NCI-H1092 treated with DMSO at 0.1 percent for 48 hours (cell line): ENCODE measurements at places on chromosomes 16 and 17.

- no peak for DNase-seq
Measured at GRCh38 chr16:4994719-4995434, 36.7 kb downstream of the SEC14L5 start.

DNA sequence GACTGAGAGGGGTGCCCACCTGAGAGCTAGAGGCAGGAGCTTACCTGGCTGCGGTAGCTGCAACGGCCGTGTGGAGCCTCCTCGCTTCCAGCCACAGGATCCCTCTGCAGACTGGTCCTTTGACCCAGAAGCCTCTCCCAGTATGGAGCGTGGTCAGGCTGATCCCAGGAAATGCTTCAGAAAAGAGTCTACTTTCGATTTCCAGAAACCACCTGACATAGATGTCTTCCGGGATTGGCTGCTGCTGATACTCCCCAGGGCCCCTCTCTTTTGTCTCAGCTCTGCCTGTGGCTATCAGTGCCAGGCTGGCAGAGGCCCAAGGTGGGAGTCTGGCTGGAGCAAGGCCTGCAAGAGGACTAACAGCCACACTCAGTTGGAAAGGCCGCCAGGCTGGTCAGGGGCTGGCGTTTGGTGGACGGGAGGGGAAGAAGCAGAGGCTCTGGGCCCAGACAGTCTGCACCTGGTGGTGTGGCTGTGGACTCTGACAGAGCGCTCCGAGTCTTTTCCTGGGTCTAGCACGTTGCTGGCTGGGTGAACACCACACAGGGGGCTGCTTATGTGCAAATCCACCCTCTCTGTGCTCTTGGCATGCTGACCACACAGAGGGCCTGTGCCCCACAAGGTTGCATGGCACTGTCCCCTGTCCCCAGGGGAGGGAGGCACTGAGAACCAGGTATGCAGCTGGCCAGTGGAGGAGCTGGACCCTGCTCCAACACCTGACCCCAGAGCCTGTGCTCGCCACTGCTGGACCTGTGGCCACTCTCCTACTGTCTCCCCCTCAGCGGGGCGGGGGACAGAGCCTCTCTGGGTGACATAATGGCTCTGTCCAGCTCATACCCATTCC lies at the start of gene LGALS3BP:
Gene LGALS3BP (minus strand): TSS at position 144 of the 844 bp plus-strand sequence. CDS start 2,732 bp downstream, outside the sequence.
- peak; percentile 98 for DNase-seq

DNA sequence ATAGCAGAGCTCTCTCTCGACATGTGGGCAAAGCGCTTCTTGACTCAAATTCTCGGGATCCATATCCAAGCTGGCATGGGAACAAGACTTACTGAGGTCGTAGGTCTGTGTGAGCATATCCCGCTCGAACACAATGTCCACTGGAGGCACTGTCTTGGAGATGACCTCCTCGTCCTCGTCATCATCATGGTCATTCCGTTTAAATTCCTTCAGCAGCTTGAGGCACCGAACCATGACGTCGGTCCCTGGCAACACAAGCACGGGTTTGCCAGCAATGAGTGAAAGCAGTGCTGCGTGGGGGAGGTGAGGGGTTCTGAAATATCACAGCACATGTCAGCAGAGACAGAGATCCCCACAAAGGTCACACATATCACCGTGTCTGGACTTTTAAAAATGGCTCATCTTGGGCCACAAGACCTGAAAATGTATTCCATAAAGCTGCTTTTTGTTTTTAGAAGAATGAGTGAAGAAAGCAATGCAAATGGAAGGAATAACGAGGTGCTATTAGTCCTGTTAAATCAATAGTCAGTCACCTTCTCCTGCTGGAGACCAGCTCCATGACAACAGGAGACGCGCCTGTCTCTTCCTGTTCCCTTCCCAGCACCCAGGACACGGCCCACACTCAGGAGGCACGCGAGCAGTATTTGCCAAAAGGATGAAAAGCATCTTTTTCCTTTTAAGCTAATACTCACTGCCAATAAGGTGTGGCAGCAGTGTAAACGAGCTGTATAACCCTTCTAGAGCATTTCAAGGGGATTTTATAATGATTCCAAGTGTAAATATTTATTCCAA lies 37.9 kb downstream of the GTF3C1 start:
- DNase-seq = no peak

DNA sequence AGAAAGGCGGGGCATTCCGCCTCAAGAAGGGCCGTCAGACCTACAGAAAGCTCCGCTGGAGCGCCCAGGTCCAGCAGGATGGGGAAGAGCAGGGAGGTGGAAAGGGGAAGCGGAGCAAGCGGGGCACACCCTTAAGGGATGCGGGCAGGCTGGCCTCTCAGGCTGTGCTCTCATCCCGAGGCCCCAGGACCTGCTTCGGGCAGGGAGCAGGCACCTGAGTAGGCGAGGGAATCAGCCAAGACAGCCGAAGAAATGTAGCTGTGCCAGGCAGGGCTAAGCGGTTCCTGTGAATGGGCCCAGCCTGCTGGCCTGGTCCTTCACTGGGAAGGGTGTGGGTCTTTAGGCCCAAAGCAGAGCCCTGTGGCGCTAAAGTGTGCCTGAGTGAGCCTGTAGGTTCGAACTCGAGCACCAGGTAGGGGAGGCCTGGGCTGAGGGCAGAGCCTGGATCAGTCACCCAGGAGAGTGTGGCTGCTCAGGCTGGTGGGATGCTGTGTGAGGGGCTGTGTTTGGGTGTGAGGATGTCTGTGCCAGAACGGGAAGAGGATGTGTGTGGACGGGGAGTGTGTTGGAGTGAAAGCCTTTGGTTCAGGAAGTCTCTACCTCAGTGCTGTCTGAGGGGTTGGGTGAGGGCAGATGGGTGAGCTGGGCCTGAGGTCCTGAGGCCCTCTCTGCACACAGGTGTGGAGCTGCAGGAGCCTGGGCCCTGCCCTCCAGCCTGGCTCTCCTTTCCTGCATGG lies 3.3 kb downstream of the TBX4 start:
- no peak for DNase-seq

DNA sequence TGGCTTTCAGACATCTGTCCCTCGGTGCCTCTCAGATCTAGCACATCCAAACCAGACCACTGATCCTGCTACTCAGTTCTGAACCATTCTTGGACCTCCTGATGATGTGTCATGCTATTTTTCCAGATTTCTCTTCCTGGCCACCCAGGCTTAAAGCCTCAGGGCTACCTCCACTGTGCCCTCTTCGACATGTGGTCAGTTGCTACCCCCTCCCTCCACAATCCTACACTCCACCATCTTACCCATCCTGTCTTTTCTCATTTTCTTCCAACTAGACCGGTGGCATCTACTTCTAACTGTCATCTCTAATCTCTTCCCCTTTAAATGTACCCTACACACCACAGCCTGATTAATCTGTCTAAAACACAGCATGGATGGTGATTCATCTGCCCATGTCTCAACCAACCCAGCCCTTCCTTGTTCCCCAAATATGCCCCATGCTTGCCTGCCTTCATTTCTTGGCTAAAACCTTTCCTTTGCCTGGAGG lies 478.6 kb downstream of the SLC39A11 start:
- DNase-seq = no peak

GRCh38 chr17:65196617-65197016 lies 59.4 kb downstream of the RGS9 start:
- no peak for DNase-seq

- DNase-seq = no peak
Measured at GRCh38 chr17:70313086-70313852, 143.9 kb downstream of the KCNJ2 start.

- DNase-seq = no peak
Measured at GRCh38 chr17:30573603-30574175, 96.5 kb downstream of the GOSR1 start.

- DNase-seq = no peak
Measured at GRCh38 chr16:10949424-10949970, 5.1 kb downstream of the CLEC16A start.

GRCh38 chr17:34015253-34015652 lies 239.8 kb upstream of the CCL2 start:
- no peak for DNase-seq

DNA sequence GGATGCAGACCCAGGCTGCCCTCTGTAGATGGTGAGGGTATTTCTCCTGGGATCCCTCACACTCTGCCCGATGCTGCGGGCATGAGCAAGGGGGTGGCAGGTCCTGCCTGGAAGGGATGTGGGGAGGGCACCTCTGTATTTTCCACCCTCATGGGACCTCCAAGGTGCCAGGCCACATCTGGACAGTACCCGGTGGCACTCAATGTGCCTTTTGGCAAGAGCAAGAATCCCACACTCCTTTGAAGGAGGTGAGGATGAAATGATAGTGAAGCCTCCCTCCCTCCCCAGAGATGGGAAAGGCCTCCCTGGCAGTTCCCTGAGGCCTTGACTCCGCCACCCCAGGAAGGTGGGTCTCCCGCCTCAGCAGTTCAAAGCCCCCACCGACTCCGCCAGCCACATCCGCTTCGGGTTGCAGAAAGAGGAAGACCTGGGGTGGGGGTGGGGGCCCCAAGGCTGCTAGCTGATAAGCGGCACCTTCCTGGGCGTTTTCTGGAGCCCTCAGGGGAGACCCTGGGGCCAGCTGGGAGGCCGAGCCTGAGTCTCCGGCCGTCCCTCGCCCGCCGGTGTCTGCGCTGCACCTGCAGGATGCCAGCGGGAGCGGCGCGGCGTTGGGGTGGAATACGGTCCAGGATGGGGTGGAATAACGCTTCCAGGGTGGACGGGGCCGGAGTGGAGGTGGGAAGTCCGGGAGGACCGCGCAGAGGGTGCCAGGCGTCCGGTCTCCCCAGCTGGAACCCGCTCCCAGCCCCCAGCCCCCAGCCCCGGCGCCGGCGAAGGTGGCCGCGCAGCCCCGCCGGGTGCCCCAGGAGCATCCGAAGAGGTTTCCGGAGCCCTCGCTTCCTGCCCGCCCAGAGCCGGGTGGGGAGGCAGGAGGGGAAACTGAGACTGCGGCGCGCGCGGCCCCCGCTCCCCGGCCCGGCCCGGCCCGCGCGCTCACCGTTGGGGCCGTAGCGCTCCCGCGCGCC lies 718 bp downstream of the ATP2A3 start:
- DNase-seq = no peak

DNA sequence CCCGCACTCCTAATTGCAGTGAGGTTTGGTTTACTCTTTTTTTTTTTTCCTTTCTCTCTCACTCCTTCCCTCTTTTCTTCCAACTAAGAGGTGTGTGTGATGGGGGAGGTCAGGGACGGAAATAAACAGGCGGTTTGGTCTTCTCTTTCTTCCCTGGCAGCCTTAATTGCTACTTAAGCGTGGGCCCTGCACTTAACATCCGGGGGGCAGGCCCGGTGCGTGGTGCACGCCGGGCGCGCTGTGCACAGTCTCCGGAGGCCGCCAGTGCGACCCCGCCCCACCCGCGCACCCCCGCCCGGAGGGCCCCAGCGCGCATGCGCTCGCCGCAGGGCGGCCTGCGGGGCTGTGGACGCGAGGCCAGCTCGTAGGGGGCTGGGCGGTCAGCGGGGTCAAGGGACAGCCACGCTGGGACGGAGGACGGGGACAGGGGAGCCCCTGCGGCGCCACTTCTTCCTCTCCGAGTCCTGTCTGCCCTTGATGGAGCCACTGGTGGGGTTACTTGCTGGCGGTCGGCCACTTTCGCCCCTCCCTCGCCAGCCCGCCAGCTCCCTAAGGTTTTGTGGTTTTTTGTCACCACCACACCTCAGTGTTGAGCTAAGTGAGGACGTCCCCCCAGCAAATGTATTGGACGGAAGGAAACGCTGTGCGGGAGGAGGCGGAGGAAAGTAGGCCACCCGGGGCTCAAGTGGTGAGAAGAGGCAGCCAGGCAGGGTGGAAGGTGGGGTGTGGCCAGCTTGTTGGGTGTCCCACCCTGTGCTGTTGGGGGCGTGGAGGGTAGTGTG lies 120.9 kb downstream of the MRM1 start:
- DNase-seq = peak; percentile 93

GRCh38 chr17:21029036-21029435 lies 13.8 kb downstream of the USP22 start:
- no peak for DNase-seq

- DNase-seq = no peak
Measured at GRCh38 chr17:61393904-61394629, 5.6 kb upstream of the TBX2 start.

DNA sequence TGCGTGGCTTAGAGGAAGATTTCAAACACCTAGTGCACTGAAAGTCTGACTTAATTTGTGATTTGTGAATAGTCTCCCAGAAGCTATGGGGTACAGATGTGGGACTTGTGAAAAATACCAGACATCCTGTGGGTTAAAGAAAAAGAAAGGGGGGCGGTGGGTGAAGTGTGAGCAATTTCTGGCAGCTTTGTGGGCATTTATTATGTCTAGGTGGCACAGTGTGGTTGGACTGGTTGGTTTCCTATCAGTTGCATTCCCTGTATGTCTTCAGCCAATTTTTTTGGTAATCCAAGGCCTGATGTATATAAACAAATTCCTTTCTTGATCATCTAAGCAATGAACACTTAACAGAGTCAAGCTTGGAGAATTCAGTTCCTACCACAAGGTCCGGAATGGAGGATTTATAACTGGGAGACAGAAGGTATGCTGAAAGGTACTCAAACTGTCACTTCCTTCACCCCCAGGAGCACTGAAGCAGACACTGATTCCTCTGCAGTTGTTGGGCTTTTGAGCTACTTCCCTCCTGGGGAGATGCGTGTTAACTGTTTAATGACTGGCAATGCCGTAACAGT lies 211.6 kb downstream of the WWOX start:
- DNase-seq = no peak

DNA sequence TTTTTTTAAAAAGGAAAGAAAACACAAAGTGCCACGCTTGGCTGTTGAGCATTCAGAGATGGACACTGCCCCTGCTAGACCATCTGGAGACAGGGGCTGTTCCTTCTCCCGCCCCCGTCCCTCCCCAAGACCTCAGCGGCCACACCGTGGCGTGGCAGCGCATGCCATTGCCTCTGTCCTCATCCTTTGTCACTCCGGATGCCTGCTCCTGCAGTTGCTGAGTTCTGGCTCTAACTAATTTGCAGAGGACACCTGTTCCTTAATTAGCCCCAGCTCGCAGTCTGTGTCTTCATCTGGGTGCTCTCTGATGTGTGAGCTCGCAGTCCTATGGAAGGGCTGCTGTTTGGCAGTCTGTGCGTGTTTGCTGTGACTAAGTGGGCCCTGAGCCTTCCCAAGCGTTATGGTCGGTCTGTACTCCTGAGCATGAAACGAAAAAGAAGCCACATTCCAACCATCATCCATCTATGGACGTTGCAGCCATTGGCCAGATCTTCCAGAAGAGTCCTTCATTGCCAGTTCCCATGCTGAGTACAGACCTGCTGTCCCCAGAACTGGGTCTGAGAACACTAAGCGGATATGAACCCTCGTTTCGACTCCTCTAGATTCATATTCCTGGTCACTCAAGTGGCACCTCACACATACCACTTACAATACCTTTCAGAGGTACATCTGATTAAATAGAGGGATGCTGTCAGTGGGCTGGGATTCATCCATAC lies 40.9 kb upstream of the NAT9 start:
- DNase-seq = no peak
